ENCODE measurements at places on chromosomes 16 and 17.

DNA sequence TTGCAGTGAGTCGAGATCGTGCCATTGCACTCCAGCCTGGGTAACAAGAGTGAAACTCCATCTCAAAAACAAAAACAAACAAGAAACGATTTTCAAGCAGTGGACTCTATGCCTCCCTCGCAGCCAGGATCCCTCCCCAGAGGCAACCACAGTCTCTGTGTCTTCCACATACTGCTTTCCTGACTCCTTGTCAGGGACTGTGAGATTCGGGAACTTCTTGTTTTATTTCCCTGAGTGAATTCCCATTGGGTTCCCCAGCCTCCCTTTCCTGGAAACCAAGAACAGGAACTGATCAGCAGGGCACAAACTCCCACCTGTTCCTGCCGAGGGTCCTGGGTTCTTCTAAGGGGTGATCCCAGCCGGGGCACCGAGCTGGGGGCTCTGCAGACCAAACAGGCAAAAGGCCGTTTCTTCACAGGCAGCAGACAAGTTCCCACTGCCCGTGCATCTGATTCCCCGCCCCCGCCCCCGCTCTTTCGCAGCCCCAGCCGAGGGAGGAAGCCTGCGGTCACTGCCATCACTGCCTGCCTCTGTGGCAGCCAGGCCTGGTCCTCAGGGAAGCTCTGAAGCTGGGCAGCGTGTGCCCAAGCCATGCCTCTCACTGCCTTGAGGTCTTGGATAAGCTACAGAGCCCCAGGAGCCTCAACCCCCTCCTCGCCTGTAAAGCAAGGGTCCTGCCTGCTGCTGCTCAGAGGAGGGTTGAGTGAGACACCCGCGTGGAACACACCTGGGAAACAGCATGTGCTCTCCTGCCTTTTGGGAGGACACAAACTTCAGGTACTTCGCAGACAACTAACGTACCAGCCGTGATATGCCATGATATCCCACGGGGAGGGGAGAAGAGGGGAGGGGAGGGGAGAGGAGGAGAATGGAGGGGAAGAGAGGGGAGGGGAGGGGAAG is 5.5 kb upstream of the PIEZO1 start:
- no peak for DNase-seq

GRCh38 chr17:64938290-64938689 is 19.0 kb upstream of the LRRC37A3 start:
- DNase-seq: no peak

GRCh38 chr17:8994319-8994718 is 27.0 kb upstream of the NTN1 start:
- peak; percentile 51 for DNase-seq

DNA sequence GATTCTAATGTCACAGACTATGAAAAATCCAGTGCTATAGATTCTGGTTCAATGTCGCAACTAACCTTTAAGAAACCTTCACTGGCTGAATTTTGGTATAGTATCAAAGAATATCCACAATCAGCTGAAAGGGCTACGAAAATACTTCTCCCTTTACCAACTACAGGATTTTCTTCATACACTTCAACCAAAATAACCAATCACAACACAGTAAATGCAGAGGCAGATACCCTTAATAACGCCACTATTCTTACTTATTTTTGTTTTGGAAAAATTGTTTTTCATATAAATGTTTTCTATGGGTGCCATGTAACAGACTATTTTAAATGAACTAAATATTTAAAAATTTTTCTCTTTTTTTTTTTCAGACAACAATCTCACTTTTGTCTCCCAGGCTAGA is 48.9 kb upstream of the TRAP1 start:
- no peak for DNase-seq
